ENCODE measurements at places on chromosomes 4 and X. TPM values are rescaled to one million over a fixed set of nuclear protein-coding genes. Genes with fewer than 3 reads are reported as not detected.

- ATAC-seq, result no peak
Measured at GRCh38 chr4:166518315-166518714, 645.3 kb downstream of the TLL1 start.

DNA sequence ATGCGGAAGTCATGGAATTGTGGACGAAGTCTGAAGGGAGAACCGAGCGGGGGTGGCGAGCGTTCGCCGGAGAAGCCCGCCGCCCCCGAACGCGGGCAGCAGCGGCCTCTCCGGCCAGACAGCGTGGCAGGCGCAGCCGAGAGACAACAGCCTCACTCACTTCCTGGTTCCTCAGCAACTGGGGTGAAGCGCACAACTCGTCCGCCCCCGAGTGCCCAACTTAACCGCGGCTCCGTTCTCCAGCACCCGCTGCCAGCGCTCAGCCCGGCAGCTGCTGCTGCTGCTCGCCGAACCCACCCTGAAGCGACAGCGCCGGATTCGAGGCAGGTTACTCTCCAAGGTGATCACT is 68.0 kb downstream of the NOCT start:
- ATAC-seq, result peak; percentile 42

DNA sequence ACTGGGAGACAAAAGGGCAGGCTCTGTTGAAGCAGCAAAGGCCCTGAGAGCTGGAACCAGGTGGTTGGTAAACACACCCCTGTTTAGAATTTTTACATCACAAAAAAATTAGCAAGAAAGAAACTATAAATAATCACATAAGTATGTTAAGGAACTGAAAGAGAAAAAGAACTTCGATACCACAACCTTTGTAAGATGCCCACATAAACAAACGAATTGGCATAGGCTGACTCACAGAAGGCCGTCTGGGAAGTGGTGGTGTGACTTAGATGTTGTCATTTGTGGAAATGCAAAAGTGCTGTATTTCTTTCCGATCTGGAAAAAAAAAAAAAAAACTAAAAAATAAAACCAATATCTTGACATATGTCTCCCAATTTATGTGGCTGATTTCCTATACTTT is 235.1 kb downstream of the USP46 start:
- ATAC-seq, result no peak

DNA sequence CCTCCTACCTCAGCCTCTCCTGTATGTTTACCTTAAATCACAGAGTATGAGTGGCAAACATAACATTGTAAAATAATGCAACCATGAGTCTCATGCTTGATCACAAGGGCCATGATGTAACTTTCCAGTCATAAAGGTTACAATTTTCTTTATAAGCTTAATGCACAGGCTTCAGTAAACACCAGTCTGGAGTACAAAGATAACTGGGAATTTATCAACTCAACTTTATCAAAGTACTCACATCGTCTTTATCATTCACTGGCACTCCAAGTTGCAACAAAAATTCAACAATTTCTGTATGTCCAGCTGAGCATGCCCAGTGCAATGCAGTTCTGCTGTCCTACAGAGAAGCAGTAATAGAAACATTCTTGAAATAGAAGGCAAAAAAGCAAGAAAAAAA is 2.8 kb downstream of the PSMD10 start:
- no peak for ATAC-seq

DNA sequence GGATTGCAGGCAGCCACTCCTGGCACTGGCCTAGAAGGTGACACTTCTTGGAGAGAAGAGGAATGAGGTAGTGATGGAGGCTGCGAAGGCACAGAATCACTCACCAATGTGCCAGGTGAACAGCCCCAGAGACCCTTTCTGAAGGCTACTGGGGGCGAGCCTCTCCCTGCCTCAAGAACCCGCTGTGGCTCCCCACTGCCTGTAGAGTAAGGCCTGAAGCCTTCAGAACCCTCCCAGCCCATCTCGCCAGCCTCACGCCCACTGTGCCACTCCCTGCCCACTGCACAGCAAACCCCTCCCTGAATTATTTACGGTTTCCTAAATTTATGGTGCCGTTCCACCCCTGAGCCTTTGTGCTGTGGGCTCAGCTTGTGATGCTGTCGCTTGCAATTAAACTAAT is 24.2 kb upstream of the SORCS2 start:
- ATAC-seq, result no peak

- ATAC-seq, result no peak
Measured at GRCh38 chr4:114062499-114062898, 83.1 kb upstream of the ARSJ start.

DNA sequence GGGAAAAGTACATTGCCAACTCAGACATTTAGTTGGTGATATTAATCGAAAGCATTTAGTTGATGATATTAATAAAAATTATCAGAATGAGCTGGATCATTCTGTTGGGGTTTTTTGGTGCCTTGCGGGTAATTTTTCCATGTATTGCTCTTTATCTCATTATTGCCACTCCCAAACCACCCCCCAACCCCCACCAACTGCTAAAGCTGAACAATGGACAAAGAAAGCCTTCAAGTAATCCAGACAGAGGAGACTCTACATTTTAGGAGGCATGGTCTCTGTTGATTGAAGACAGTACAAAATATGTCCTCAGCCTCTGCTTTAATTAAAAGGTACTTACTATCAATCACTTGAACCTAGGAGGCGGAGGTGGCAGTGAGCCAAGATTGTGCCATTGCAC is 22.5 kb downstream of the PDK3 start:
- ATAC-seq, result no peak

Gene FGFR3
- 1.4 TPM for total RNA-seq

Gene VSIG4
- 22.3 TPM for total RNA-seq

Gene PCDH11X
- 0.62 TPM for total RNA-seq

Gene ZCCHC12
- total RNA-seq, result 0.73 TPM

Gene TMEM31
- total RNA-seq, result not detected

Gene GPR50
- not detected for total RNA-seq

Gene YIPF7
- total RNA-seq, result not detected

Gene MAGEA12
- total RNA-seq, result not detected

Gene PAGE4
- 2.8 TPM for total RNA-seq

Gene PPP1R2C
- total RNA-seq, result not detected

Gene F11
- total RNA-seq, result not detected
